NCI-H187 treated with DMSO at 0.1 percent for 48 hours (cell line): ENCODE measurements at places on chromosomes 4 and X.

DNA sequence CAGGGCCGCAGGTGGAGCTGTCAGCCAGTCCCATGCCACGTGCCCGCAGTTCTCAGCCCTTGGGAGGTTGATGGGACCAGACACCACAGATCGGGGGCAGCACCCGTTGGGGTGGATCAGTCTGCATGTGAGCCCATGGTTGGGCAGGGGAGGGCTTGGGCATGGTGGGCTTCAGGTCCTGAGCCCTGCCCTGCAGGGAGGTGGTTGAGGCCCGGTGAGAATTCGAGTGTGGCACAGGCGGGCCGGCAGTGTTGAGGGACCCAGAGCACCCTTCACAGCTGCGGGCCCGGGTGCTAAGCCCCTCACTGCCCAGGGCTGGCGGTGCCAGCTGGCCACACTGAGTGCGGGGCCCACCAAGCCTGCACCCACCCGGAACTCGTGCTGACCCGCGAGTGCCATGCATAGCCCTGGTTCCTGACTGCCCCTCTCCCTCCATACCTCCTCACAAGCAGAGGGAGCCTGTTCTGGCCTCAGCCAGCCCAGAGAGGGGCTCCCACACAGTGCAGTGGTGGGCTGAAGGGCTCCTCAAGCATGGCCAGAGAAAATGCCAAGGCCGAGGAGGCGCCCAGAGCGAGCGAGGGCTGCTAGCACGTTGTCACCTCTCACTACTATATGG is 696.1 kb downstream of the TGIF2LX start:
- DNase-seq = no peak

DNA sequence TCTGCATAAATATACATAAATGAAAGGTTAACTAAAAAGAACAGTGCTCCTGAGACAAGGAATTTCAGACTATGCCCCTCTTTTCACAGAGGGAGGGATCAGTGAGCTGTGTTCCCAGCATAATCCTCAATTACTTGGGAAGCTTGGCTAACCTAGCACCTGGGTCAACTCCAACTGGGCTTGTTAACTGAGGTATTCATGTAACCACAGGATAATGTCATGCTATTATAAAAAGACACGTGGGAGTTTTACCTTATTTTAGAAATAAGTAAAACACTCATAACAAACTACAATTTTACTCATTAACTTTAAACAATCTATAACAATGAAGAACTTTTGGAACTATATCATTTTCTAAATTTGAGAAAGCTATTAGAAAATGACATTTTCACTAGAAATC is 48.6 kb downstream of the RPGR start:
- no peak for DNase-seq

DNA sequence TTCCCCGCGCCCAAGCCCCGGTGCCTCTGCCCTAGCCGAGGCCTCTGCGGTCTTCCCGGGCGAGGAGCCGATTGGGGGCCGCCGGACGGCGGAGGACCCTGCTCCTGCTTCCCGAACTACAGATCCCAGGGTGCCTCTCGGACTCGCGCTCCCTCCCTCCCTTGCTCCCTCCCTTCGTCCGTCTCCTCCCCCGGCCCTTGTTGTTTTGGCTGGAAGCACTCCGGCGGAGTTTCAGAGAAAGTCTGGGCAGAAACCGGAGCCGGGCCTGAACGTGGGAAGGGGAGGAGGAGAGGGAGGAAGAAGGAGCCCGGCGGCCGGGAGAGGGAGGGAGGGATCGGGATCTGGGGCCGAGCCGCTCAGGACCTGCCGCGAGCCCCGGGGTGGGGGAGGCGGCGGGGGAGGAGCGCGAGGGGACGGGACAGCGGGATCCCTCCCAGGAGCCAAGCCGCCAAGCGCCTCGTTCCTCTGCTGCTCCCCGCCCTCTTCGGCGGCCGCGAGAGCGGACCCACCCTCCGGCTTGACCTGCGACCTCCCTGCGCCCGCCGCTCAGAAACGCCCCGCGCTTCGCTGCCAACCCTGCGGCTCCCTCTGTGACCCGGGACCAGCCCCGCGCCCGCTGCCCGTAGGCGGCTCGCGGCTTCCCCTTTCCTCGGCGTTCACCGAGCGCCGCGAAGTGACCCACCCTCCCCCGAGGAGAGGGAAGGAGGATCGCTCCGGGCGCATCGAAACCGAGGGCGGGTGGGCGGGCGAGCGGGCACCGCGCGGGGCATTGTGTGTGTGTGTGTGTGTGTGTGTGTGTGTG is 496 bp upstream of the GAB1 start:
- no peak for DNase-seq

- no peak for DNase-seq
Measured at GRCh38 chr4:26931966-26932365, 71.3 kb downstream of the STIM2 start.

GRCh38 chrX:48938721-48939425 is 18.5 kb downstream of the OTUD5 start:
- no peak for DNase-seq

GRCh38 chr4:175373031-175373430 is 439.0 kb downstream of the GPM6A start:
- no peak for DNase-seq

GRCh38 chr4:54976682-54977081 is 148.7 kb downstream of the KDR start:
- DNase-seq = no peak

DNA sequence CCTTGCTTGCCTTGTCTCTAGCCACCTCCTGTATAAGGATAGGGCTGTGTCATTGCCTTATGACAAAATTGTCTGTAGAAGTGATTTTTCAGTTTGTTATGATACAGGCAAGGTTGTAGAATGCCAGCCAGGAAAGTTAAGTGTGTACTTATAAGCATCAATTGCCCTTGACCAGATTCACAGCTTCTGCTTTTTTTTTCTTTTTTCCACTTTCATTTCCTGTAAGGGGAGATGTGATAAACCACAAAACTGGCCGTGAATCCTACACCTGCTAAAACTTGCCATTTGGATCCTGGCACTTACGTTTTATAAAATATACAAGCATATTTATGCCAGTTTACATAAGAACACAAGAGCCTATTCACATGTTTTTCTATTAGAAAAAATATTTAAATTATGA is 35.0 kb upstream of the BMPR1B start:
- no peak for DNase-seq

DNA sequence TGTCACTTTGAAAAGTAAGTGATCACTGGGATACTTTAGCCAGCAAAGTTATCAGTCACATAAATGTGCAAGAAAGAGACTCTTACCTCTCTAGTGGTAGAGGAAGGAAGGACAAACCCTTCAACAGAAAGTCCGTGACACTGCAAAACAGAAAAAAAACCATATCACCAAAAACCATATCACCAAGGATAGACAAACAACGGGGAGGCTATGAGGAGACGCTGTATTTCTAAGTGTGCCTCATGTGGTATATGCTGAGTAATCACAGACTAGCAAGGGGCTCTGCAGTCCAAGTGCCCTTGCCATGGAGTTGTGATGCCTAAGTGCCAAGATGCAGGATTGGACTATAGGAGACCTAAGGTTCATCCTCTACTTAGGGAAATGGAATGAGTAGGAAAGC is 11.5 kb upstream of the HDAC8 start:
- no peak for DNase-seq

GRCh38 chr4:120844528-120844921 is 78.0 kb downstream of the PRDM5 start:
- no peak for DNase-seq

- no peak for DNase-seq
Measured at GRCh38 chrX:10508891-10509290, 111.5 kb downstream of the MID1 start.

DNA sequence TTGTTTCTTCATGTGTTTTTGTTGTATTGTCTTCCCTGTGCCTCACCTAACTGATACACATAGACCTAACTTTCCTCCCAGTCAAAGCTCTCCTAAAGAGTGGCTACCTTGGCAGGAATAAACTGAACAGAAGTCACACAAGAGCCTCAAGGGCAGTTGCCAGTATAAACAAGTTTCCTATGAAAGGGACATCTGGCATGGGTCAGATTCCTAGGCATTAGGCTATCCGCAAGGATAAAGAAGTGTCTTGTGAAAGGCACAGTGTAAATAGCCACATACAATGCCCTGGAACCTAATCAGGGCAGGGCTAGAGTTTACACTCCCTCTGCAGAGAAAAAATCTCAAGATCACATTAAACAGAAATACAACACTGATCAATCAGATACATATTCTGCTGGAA is 220.8 kb downstream of the SPANXN3 start:
- DNase-seq = no peak

GRCh38 chrX:20487227-20487626 is 220.5 kb upstream of the RPS6KA3 start:
- DNase-seq = no peak

GRCh38 chr4:40592034-40592433 is 37.6 kb downstream of the RBM47 start:
- no peak for DNase-seq

DNA sequence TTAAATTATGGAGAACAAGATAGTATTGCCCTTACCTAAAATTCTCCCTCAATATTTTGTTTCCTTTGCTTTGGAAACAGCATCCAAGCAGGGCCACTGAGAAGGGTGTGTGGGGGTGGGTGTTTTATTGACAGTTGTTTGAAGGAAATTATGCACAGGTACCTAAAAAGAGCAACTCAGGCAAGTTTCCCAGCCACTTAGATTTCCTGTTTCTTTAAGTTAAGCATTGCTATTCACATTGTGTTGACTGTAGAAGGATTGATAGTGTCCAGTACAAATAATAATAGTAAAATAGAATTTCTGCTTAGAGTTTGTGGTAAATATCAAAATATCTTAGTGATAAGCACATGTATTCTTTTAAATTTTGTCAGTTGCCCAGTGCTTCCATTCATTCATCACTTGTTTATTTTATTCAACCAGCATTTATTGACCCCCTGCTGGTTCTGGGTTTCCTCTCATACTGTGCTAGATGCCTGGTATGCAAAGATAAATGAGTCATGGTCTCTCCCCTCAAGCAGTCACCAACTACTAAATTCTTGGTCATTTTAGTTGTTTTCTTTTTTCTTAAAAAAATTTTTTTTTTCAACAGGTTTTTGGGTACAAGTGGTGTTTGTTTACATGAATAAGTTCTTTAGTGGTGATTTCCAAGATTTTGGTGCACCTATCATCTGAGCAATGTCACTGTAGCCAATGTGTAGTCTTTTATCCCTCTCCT is 50.0 kb downstream of the GALNT7 start:
- no peak for DNase-seq

DNA sequence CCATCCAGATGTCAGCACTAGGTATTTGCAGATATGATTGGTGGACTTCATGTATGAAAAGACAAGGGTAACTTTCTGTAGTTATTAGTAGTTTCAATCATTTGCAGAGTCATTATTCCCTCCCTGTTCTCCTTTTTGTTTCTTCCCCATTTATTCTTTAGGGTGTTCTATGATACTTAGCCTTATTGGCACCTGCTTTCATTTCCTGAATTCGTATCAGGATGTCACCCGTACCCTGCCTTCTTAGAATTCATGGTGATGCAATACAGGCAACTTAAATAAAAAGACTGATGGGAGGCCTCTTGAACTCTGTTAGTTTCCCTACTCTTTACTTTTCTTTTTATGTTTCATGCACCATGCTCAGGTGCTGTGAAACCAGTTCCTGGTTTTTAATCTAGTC is 24.2 kb downstream of the MAGED1 start:
- DNase-seq = no peak

DNA sequence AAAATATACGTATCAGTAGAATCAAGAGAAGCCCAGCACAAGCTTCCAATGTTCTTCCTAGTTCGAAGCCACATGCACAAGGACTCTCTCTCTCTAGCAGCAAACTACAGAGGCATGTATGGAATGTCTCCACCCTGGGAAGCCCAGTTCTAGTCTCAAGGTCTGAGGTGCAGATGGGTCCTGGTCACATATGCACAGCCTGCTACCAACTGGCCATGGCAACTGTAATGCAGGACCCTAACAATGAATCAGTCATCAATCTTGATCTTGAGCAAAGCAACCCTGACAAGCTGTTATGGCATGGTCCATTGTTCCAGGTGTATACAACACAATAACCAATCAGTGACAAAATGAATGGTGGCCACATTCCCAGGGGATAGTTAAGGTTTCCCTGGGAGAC is 55.8 kb downstream of the MBNL3 start:
- no peak for DNase-seq

DNA sequence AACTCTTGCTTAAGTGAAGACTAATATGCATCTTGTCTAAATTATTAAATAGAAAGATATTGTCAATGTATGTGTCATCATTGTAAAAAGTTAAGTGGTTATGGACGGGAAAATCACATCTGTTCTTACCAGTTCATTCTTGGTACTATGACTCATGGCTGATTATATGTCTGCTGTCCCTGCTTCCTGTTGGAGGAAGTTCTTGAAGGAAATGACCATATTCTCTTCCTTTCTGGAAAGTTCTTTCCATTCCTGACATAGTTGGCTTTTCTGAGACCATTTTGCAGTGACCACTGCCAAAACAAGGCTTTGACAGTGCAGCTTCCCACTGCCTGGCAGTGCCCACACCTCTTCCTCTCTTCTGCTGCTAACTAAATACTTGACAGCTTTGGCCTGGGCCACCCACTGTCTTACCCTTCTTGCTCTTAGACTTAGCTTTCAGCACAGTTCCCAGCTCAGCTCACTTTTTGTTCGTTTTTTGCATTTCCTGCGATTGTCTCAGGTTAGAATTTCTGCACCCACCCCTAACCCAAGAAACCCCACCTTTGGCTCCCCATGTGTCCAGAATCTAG is 13.2 kb upstream of the CLDN24 start:
- no peak for DNase-seq

- no peak for DNase-seq
Measured at GRCh38 chr4:139574641-139575040, 18.6 kb upstream of the SETD7 start.

GRCh38 chr4:32192363-32192762 is 1472.2 kb downstream of the PCDH7 start:
- no peak for DNase-seq

DNA sequence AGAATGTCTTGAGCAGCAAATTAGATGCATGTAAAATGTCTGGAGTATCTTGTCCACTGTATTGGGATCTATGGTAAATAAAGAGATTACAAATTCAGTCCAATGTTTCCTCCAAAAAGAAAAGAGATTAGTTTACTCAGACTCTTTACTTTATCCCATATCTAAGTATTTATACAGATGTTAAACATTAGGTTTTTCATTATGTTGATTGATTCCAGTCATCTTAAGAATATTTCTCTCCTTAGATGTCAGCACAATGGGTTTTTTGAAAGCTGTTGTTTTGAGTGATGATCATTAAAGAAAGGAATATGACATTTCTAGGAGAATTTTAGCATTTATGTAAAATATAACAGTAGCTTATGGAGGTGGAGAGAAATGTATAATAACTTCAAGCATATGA is 938.9 kb downstream of the C4orf33 start:
- no peak for DNase-seq
